ENCODE measurements at places on chromosomes 11 and 22.
A peak's percentile ranks its signal among the peaks of the same experiment; 100 is the strongest.

- no peak for DNase-seq
Observed at GRCh38 chr11:131645237-131645636, 274.8 kb downstream of the NTM start.

DNA sequence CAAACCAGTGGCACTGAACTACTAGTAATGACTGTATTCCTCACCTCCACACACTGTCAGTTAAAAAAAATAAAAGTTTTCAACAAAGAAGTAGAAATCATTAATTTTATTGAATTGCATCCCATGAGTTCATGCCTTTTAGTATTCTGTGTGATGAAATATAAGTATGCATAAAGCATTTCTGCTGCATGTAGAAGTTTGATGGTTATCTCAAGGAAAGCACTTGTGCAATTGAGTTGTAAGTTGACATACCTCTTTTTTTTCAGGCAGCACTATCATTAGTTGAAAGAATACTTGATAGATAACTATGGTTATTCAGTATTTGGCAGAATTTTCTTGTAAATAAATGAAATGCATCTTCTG lies 104.4 kb downstream of the STIM1 start:
- DNase-seq = no peak

DNA sequence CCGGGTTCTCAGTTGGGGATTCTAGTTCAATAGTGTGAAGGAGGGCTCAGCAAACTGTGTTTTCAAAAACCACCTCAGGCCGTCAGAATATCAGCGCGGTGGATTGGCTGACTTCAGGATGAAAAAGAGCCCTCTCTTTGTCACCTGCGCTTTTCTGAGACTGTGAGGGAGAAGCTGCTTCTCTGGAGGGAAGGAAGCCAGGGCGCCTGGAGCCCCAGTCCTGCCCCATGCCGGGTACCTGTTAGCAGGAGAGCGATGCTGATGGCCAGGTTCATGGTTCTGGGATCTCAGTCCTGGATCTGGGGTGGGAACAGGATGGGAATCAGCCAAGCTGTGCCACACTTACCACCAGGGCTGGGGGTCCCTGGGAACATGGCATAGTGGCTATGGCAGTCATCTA lies 2.3 kb downstream of the THY1 start:
- no peak for DNase-seq

DNA sequence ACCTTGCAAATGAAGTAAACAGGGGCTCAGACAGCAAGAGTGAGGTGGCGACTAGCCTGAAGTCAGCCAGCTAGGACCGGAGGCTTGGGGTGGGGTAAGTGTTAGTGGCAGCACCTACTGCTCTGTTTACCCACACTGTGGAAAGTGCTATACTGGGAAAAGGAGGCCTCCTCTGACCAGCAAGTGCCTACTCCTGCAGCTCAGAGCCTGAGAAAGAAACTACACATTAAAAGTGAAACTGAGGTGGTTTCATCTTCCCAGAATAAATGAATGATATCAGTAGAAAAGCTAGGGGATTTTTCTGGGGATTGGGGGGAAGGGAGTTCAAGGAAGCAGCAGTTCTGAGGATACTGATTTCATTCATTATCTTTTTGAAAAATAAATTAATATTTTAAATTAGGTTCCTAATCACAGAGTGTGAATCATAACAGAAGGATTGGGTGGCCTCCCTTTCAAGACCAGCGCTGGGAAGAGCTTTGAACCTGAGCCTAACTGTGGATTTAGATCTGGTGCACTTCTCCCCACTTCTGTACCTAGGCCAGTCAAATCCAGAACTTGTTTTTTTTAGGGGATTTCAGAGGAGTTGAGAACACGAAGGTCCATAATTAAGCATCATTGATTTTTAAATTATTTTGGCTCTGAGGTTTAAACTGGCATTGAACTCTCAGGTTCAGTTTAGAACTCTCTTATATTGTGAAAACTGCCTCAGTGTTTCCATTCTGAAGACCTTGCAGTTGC lies 48.1 kb upstream of the GRAMD1B start:
- no peak for DNase-seq

DNA sequence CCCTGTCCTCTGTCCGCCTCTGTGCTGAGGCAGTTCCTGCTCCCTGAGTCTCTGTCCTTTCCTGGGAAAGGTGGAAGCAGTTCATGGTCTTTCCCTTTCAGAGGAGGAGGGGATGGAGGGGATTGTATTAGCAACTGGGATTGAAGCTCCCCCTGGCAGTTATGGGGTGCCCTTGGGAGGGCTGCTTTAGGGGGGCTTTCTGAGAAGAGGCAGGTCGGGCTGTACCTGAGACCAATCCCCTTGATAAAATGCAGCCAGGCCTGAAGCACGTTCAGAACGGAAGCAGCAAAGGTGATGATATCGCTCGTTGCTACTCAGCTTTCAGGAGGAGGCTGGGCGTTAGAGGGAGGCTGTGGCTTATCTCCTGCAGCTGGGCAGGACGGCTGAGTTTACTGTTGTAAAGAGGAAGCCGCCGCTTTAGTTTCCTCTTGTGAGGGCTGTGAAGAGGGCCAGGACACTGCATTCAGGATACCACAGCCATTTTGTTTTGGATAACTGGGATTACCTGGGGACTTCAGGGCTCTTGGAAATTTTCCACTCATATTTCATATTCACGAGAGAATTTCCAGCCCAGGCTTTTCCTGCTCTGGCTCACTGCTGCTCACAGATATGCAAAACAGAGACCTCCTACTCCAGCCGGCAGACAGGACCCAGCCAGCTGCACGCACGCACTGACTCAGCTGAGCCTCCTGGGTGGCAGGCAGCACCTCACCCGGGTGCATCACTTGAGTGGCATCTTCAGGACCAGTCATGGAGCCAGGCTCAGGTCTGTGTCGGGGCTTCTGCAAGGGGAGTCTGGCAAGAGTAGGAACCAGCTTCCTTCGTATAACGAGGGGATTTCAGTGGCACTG lies 798 bp downstream of the AMPD3 start:
- DNase-seq = peak; percentile 60

DNA sequence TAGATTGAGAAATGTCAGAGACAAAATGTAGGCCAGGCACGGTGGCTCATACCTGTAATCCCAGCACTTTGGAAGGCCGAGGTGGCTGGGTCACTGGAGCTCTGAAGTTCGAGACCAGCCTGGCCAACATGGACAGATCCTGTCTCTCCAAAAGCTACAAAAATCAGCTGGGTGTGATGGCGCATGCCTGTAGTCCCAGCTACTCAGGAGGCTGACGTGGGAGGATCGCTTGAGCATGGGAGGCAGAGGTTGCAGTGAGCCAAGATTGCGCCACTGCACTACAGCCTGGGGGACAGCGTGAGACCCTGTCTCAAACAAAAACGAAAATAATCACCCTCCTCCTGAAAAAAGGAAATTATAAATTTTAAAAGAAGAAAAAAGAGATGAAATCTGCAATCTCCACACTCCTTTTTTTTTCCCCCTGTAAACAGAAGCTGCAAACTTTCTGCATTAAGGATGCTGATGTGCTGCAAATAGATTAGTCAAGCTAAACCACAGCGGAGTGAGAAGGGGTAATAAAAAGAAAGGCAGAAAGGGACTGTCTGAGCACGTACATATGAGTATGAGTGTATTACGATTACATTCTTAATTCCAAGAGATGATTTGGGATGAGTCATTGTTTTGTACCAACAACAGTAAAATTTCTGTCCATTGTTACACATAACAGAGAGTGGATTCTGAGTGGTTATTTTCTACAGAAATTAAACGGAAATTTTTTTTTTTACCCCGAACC lies 87.3 kb downstream of the SIK3 start:
- no peak for DNase-seq

DNA sequence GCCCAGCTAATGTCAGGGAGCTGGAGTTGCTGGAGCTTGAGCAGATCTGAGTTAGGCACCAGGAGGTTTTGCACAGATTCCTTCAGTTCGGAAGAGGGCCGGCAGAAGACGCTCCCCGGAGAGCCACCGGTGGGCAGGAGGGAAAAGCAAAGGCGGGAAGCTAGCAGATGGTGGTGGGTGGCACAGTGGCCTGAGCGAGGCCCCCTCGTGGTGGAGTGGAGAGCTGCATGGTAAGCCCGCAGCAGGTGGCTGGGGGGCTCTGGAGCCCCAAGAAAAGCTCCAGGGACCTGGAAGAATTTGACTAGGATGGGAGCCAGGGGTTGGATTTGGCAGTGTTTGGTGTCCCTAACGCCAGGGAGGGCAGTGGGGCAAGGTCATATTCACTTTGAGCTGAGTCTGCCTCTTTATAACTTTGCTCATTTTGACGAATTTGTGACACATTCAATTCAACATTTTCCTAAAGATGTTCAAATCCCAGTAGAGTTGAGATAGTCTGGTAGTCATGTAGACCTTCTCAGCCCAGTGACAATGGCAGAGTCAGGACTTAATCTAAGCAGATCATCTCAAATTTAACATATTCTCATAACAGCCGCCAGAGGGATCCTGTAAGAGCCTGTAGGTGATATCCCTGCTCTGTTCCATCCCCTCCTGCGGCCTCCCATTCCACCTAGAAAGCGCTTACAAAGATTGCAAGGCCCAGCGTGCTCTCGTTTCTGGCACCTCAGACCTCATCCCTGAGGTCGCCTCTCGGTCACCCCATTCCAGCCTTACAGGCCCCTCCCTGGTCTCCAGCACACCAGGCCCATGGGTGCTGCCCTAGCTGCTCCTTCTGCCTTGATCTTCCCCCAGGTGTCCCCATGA lies 57.9 kb downstream of the TRIM29 start:
- no peak for DNase-seq

DNA sequence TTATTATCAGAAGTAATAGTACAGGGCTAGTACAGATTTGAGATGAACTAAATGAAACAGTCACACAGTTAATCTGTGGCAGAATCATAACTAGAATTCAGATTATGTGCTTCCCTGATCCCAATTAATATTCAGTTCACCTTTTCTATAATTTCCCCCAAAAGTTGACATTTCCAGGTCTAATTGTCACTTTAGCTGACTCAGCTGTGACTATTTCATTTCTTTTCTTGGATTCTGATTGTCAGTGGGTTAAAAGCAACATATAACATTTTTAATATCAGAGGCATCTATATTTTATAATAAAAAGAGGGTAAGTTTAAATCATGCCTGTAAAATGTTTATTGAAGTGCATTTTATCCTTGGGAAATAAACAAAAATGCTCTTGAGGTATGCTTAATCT lies 28.8 kb upstream of the SOX6 start:
- no peak for DNase-seq

DNA sequence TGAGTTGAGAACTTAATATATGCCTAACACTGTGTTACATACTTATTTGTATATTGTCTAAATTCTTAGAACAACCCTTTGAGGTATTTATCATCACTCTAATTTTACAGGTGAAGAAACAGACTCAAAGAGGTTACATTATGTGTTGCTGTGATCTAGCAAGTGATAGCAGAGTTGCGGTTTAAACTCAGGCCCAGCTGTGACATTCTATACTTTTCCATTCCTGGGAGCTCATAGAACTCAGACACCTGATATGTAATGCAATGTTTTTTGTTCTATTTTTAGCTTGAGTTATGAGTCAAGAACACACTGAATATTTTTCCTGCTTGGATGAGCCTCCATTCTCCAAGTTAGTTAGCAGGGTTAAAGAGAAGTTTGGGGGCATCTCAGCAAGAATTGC lies 449.7 kb upstream of the DDI1 start:
- no peak for DNase-seq

DNA sequence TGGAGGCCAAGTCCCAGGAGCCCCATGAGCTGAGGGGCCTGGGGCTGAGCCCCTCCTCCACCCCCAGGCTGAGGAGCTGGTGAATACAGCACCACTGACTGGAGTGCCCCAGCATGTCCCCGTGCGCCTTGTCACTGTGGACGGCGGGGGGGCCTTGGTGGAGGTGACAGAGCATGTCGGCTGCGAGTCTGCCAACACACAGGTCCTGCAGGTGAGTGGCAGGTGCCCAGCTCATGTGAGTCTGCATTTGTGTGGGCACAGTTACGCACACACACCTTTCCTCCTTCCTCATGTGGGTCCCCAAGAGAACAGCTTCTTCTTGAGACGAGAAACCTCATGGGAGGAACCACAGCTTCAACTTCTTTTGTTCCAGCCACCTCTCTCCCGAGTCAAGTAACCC lies 7.7 kb downstream of the TMEM132A start:
- DNase-seq = no peak

DNA sequence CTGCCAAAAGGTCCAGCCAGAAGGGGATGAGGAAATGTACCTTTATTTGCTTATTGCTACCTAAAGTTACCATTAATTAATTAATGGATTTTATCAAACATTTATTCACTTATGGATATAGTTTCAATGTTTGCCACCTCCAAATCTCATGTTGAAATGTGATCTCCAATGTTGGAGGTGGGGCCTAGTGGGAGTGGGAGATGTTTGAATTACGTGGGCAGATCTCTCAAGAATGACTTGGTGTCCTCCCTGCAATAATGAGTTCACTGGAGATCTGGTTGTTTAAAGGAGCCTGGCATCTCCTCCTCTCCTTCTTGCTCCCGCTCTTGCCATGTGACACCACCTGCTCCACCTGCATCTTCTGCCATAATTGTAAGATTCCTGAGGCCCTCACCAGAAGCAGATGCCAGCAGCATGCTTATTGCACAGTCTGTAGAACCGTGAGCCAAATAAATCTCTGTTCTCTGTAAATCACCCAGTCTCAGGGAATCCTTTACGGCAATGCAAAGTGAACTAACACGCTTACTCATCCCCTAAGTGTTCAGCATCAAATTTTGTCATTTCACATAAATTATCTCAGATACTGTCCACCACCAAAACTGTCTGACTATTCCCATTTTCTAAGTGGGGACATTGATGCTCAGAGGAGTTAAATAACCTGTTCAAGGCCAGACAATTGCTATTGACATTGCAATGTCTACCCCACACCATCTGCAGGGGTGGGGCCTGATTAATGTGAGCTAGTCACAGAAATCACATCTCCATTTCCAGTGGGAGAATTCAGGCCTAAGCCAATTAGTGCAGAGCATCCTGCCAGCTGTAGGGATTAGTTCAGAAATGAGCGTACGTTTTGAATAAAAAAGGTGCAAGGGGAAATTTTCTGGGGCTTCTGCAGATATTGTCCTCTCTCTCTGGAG lies 51.6 kb upstream of the SYN3 start:
- no peak for DNase-seq

DNA sequence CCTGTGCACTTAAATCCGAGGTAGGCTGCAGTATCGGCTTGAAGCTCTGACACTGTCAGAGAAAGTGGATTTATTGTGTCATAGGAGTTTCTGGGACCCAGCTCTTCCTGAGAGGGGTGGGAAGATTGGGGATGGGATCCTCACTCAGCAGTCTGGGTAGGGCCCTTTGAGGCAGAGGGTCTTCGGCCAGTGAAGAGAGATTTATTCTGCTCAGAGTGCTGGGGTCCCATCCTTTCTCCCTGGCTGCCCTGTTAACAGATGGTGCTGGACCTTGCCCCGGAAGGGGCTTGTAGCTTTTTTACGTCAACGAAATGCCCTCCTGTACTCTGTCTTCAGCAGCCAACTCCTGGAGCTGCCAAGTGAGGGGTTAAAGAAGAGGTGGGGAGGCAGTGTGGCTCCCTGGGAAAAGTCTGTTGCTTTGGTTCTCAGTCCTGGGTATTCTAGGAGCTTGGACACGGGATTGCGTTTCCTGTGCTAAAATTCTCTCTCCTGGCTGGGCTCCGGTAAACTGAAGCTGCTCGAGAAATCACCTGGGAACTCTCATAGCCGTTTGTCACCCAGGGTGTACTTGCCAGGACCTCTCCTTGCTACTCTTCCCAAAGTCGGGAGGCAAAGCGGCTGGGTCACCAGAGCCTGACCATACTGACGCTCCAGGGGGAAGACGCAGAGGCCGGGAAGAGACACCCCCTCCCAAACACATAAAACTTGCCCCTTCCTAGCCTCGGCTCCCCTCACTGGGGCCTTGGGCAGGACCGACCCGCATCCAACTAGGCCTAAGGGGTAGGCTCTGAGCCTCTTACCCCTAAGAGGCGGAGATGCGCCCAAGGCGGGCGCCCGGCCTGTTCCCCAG lies 806 bp upstream of the SMDT1 start:
- DNase-seq = no peak

GRCh38 chr22:24402460-24403192 lies 24.8 kb upstream of the ADORA2A start:
- DNase-seq = peak; percentile 29

- no peak for DNase-seq
Observed at GRCh38 chr11:30859669-30860068, 273.5 kb upstream of the MPPED2 start.
